ENCODE measurements at places on chromosomes 7 and 10.

- DNase-seq = no peak
Observed at GRCh38 chr10:72333112-72334015, 21.4 kb downstream of the DNAJB12 start.

DNA sequence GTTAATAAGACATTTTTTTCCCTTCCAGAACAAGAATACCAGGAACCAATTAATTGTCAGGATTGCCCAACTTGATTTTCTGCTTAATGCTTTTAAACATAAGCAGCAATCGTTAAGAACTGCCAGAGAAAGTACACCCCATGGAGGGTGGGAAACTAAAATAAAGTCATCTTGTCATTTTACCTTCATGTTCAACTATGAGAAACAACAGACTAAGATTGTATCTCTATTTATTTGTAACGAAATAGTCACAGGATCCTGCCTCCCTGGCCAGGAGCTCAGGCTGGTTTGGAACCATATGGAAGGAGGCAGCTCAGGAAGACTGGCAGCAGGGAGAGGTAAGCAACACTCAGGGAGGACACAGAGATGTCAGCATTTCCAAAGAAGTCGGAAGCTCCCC is 129.6 kb downstream of the TNS3 start:
- DNase-seq = no peak

DNA sequence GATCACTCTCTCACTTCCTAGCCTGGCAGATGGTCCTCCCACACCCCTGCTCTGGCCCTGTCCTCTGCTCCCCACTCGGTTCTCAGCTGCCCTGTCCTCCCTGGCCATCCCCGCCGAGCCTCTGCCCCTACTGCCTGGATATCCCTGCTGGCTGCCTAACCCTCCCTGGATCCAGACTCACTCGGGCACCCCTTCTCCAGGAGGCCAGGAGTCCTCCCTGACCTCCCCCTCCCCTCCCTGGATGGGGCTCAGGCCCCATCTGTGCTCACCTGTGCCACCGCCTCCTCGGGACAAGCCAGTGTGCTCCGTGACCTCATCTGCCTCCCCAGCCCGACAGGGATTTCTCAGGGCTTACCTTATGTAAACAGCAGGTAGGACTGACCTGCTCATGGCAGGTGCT is 406.1 kb downstream of the TCERG1L start:
- no peak for DNase-seq

- no peak for DNase-seq
Observed at GRCh38 chr7:12066004-12066403, 145.1 kb upstream of the TMEM106B start.

GRCh38 chr7:36023033-36023560 is 130.0 kb upstream of the EEPD1 start:
- no peak for DNase-seq

- DNase-seq = no peak
Observed at GRCh38 chr10:93491602-93492121, 4.8 kb upstream of the CEP55 start.

DNA sequence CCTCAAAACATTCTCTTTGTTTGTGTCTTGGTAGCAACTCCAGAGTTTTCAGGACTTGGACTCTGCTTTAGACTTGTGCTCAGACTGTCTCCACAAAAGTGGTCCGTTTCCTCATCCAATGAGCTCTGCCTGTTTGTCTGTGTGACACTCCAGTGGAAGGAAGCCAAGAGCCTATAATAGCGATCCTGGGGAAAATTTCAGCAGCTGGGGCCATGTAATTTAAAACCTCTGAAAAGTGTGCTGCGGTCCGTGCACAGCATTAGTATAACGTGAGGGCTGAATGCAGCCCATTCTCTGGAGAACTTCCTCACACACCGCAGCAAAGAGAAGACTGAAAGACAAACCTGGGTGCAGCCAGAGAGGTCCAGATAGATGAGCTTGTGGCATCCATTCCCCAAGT is at the start of gene LRRC17:
TSS of gene LRRC17 (plus strand) at position 259 of the 400 bp plus-strand sequence. CDS start 20,914 bp downstream, outside the sequence.
- peak; percentile 23 for DNase-seq

GRCh38 chr10:13844651-13845050 is 257.9 kb downstream of the PRPF18 start:
- no peak for DNase-seq

DNA sequence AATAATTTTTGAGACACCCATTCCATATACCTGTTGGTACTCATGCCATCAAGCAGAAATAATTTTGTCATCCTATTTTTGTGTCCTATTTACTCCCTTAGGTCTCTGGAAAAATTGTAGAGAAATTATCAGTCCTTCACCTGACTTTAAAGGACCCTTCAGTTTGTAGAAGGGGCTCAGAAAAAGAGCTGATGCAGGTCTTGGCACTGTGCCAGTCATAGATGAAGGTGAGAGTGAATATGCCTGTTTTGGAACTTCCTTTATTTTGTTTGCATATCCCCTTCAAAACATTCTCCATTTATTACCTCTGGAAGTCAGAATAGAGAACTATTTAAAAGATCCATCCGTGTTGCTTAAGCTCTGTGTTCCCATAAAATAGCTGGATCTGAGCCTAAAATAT is 321.0 kb upstream of the TPK1 start:
- no peak for DNase-seq

DNA sequence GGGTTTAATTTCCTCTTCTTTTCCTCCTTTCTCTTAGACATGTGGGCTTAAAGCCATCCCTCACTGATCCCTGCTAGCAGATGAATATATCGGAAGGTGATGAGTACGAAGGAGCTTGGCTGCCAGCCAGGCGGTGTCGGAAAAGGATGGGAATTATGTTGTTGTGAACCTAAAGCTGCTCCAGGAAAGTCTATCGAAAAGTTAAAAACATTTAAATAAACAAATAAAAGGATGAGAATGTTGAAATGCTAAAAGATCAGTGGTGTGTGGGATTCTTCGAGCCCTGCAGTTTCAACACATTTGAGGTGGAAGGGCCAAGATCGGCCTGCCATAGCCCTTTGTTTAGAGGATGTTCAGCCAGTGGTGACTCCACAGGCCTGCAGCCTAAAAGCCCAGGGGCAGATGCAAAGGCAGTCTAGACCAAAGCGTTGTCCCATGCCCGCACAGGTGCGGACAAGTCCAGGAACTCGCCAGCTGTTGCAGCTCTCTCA is 107.9 kb downstream of the JCAD start:
- no peak for DNase-seq

All from large intestine (tissue), 12 donors.